ENCODE measurements at places on chromosomes 11 and 22. TPM values are rescaled to one million over a fixed set of nuclear protein-coding genes. Genes with fewer than 3 reads are reported as not detected.

- peak; percentile 62 for DNase-seq
Measured at GRCh38 chr11:122745111-122745510, 89.6 kb downstream of the UBASH3B start.

DNA sequence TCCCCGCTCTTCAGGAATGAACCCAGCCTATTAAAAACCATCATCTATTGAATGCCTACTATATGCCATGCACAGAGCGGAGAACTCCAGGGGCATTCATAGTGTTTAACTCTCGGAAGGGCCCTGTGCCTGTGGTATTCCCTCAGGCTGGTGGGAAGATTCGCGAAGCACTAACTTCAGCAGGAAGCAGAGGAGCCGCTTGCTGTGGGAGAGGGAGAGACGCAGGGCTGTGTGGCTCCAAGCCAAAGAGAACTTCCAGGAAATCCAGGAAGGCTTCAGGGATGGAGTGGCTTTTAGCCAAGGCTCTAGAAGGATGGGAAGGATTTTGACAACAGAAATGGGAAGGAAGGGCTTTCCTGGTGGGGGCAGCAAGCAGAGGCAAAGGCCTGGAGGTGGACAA is 103.8 kb downstream of the TP53I11 start:
- DNase-seq = no peak

- no peak for DNase-seq
Measured at GRCh38 chr11:126978165-126978564, 22.4 kb downstream of the KIRREL3 start.

DNA sequence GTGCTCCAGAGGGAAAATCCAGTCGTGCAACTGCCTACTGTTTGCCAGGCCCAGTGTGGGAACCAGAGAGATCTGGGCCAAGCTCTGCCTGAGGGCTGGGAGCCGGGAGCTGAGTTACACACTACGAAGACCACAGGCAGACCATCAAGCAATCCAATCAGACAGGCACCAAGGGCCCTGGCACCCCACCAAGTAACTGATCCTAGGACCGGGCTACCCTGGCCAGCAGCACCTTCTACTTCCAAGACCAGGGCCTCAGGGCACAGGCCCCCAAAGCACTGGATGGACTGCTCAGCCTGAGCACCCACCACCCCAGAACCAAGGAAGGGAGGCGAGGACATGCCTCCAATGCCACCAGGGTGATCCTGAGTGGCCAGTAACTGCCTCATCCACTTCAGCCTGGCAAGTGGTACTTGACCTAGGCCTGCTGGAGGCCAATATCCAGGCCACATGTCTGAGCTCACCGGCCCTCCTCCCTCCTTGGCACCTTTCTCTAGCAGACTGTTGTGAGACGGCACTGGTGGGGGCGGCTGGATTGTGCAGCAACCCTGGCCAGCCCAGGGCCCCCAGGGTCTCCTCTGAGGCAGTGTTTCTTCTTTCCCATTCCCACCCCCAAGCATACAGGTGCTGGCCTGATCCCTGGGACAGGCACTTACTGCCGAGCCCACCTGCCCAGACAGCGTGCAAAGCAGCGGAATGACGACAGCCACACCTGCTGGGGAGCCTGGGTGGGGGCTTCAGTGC is 20.7 kb upstream of the ARFGAP3 start:
- DNase-seq = no peak

- no peak for DNase-seq
Measured at GRCh38 chr22:22878801-22879674, 8.6 kb upstream of the IGLL5 start.

DNA sequence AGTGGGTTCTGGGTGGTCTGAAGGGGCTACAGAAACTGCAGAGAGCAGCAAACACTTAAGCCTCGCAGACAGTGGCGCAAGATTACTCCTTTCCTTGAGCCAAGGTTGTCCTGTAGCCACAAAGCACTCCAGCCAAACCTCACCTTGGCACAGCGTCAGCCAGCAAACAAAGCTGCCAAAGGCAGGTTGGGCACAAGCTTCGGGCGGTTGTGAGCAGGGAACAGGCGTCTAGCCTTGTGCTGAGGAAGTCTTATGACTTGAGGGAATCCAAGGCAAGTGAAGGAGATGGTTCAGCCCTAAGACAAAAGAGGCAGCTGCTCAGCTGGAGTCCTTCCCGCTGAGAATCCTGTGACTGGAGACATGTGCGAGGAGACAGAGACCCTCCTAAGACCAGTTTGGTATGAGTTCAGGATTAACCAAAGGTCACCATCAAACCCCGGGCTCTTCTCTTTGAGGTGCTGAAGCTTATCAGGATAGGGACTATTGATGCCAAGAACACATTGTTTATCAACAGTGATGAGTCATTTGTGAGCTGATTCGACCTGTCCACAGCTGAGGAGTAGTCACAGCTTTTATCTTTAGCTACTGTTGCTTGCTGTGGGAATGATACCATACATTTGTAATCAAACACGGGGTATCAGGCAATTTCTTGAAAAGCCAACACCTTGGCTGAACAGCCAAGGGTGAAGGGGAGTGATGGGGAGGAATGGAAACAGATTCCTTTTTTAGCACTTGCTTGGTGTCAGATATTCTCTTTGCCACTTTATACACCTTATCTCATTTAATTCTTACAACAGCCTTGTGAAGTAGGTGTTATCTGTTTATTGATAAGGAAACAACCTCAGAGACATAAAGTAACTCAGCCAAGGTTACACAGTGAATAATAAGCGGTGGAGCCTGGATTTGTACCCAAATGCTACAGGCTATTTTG is 4.6 kb downstream of the ADM start:
- DNase-seq = peak; percentile 89

OR52A1 gene
- total RNA-seq = not detected

LRRC4C gene
- 0.32 TPM for total RNA-seq

FAM83F gene
- not detected for total RNA-seq

Measured in fibroblast of villous mesenchyme (primary cell).